ENCODE measurements at places on chromosomes 6 and 20.

GRCh38 chr20:39619271-39619785 lies 657.2 kb downstream of the DHX35 start:
- no peaks in the 10 kb centered on the region for H3K27me3 ChIP-seq
- H3K27ac ChIP-seq: no peak overlapping the region
- H3K4me3 ChIP-seq: no peak overlapping the region

DNA sequence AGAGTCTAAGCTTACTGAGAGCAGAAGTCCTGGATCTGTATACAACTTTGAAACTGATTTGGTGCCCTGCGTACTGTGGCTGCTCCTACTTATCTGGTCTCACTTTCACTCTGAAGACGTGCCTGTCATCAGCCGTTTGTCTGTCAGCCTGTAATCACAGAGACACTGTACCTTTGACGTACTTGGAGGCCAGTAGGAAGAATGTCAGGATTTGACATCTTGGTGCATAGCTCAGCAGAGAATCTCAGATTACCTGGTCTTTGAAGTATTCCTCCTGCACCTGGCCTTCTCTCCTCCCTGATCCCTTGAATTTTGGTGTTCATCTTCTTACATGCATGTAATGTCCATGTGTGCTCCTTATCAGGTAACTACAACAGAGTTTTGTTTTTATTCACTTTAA lies 37.7 kb downstream of the DSE start:
- no peak overlapping the region for H3K27ac ChIP-seq
- H3K4me3 ChIP-seq: no peak overlapping the region
- H3K27me3 ChIP-seq: no peaks in the 10 kb centered on the region
- no peak for DNase-seq
- H3K4me1 ChIP-seq: peaks cover 22% of the 10 kb centered on the region

DNA sequence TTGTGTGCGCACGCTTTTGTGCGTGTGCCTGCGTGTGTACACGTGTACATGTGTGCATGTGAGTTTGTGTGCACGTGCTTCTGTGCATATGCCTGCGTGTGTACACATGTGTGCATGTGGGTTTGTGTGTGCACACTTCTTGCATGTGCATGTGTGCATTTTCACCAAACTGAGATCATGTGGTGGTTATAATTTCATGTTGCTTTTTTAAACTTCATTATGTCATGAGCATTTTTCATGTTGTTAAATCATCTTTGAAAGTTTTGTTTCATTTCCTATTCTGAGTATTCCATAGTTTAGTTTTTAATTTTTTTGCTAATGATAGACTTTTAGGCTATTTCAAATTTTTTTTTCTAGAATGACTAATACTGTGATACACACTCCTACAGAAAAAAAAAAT lies 6.4 kb upstream of the CST3 start:
- H3K4me1 ChIP-seq: peaks cover 4% of the 10 kb centered on the region
- H3K27ac ChIP-seq: no peak overlapping the region
- no peaks in the 10 kb centered on the region for H3K27me3 ChIP-seq
- DNase-seq: no peak

- DNase-seq: no peak
- no peak overlapping the region for H3K4me3 ChIP-seq
- no peaks in the 10 kb centered on the region for H3K36me3 ChIP-seq
- no peaks in the 10 kb centered on the region for H3K27me3 ChIP-seq
- no peaks in the 10 kb centered on the region for H3K4me1 ChIP-seq
These were observed 732.8 kb upstream of the CITED2 start for GRCh38 chr6:140107216-140107615.

- H3K27me3 ChIP-seq: no peaks in the 10 kb centered on the region
- no peak for DNase-seq
- no peaks in the 10 kb centered on the region for H3K36me3 ChIP-seq
- H3K4me1 ChIP-seq: no peaks in the 10 kb centered on the region
These were observed 48.7 kb upstream of the HEY2 start for GRCh38 chr6:125700581-125701353.

DNA sequence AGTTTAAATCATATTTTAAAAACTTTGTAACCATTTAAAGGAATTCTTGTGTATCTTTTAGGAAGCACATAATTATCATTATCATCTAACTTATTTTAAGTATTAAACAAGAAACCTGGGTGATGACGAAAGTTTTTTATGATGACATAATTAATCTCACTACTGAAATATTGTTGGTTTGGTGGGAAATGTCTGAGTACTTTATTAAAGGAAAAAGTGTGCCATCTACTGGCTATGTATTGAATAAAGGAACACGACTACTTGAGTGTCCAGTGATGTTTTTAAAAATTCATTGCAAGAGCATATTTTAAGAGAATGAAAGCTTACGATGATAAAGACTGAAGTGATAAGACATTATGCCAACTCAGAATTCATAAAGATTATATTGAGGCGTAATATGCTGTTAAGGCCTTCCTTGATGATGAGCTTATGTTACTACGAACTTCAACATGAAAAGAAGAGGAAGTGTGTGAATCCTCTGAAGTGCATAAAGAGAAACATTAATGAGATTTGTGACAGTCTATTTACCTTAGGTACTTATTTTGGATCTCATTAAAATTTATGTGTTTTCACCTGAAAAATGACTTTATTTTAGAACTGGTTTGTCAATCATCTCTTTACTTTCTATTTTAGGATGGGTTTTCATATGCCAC lies 12.0 kb upstream of the TRMT11 start:
- H3K27me3 ChIP-seq: no peaks in the 10 kb centered on the region
- no peak for DNase-seq
- no peak overlapping the region for H3K27ac ChIP-seq
- no peaks in the 10 kb centered on the region for H3K4me1 ChIP-seq

DNA sequence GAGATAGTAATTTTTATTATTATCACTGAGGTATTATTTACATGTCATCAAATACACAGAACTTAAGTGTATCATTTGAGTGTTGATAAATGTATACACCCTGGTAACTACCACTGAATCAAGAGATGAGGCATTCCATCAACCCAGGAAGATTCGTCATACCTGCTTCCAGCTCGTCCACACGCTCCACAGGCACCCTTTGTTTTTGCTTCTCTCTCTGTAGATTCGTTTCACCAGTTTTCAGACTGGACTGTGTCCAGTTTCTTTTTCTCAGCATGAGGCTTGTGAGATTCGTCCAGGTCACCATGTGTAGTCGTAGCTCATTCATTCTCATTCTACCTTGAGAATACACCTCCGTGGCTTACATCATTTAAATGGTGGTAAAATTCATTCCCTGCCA lies 64.5 kb downstream of the BFSP1 start:
- no peaks in the 10 kb centered on the region for H3K4me1 ChIP-seq
- H3K27ac ChIP-seq: no peak overlapping the region
- no peak overlapping the region for H3K4me3 ChIP-seq
- H3K36me3 ChIP-seq: no peaks in the 10 kb centered on the region

DNA sequence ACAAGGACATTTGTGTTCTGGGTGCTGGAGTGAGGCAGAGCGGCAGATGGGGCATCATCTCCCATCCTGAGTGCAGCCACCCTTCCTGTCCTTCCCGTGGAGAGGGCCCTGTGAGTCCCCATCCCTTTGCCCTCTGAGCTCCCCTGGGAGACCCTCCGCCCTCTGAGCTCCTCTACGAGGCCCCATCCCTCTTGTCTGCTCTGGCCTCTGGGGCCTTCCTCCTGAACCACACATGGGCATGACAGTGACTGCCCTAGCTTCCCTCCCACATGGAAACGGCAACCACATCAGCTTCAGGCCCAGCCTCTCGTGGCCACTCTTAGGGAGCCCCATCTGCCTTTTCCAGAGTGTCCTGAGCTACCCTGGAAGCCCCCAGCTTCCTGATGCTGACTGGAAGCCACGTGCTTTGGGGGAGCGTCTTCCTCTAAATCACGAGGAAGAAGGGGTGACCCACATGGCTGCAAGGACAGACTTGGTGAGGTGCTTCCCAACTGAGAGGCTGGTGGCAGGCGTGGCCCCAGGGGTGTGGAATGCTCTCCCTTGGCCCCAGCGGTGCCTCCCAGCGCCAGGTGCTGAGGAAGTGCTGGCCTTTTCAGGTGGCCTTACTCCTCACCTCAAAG lies 52.6 kb downstream of the GINS1 start:
- H3K27me3 ChIP-seq: no peaks in the 10 kb centered on the region
- H3K4me3 ChIP-seq: no peak overlapping the region
- no peaks in the 10 kb centered on the region for H3K4me1 ChIP-seq
- no peak overlapping the region for H3K27ac ChIP-seq
- DNase-seq: no peak

- no peak overlapping the region for H3K4me3 ChIP-seq
- H3K36me3 ChIP-seq: peaks cover 44% of the 10 kb centered on the region
- no peaks in the 10 kb centered on the region for H3K27me3 ChIP-seq
- no peaks in the 10 kb centered on the region for H3K4me1 ChIP-seq
These were observed 15.8 kb downstream of the NPEPL1 start for GRCh38 chr20:58708246-58708931.

DNA sequence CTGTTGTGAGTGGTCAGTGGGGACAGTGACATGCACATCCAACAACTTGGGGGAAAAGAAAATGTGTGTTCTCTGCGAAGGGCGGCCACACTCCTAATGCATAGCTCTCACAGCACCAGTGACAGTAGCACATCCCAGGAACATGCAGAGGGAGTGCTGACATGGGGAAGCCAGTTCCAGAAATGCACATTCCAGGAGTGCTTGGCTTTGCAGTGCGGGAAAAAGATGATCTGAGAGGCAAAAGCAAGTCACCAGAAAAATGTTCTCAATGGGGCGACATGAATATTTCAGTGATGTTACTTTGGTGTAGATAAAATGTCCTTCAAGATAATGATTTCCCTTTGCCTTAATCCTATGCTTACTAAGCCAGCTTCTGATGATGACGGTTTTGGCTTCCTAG lies 42.9 kb upstream of the PDE10A start:
- H3K27ac ChIP-seq: no peak overlapping the region
- H3K36me3 ChIP-seq: no peaks in the 10 kb centered on the region
- DNase-seq: no peak

GRCh38 chr6:84242265-84242664 lies 14.8 kb upstream of the CEP162 start:
- no peak overlapping the region for H3K27ac ChIP-seq
- H3K36me3 ChIP-seq: no peaks in the 10 kb centered on the region
- H3K4me3 ChIP-seq: no peak overlapping the region
- H3K4me1 ChIP-seq: no peaks in the 10 kb centered on the region

DNA sequence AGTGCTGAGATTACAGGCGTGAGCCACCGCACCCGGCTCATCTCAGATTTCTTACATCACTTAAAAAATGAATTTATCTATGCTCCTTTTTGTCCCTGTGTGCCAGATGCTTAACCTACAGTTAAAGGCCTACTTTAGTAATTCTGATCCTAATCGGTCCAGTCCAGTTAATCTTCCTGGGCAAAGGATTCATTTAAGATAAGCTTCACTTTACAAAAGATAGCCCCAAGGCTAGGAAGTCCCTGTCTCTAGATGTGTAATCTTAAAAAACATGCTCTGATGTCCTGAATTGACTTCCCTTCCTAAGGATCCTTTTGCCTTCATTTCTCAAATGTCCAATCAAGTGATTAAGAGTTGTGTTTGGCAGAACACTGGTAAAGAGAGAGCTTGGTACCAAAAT lies 68.4 kb upstream of the IPCEF1 start:
- H3K36me3 ChIP-seq: peaks cover 19% of the 10 kb centered on the region
- peaks cover 13% of the 10 kb centered on the region for H3K4me1 ChIP-seq
- H3K27me3 ChIP-seq: no peaks in the 10 kb centered on the region
- H3K4me3 ChIP-seq: no peak overlapping the region

GRCh38 chr6:150143516-150144293 lies 861 bp downstream of the PPP1R14C start:
- H3K36me3 ChIP-seq: no peaks in the 10 kb centered on the region
- H3K4me1 ChIP-seq: peaks cover 30% of the 10 kb centered on the region
- H3K27me3 ChIP-seq: peaks cover 18% of the 10 kb centered on the region
- peak overlapping the region; percentile 22 for H3K4me3 ChIP-seq
- H3K27ac ChIP-seq: peak overlapping the region; percentile 72
- peak; percentile 36 for DNase-seq

- no peaks in the 10 kb centered on the region for H3K27me3 ChIP-seq
- H3K4me1 ChIP-seq: no peaks in the 10 kb centered on the region
- no peaks in the 10 kb centered on the region for H3K36me3 ChIP-seq
- H3K27ac ChIP-seq: no peak overlapping the region
- H3K4me3 ChIP-seq: no peak overlapping the region
These were observed 161.0 kb downstream of the CDK19 start for GRCh38 chr6:110654096-110654820.

GRCh38 chr20:62047666-62048345 lies 17.9 kb downstream of the TAF4 start:
- H3K36me3 ChIP-seq: no peaks in the 10 kb centered on the region
- DNase-seq: no peak
- no peaks in the 10 kb centered on the region for H3K27me3 ChIP-seq
- no peaks in the 10 kb centered on the region for H3K4me1 ChIP-seq

GRCh38 chr20:3111995-3112394 lies 27.5 kb upstream of the AVP start:
- peaks cover 3% of the 10 kb centered on the region for H3K4me1 ChIP-seq
- H3K27ac ChIP-seq: no peak overlapping the region
- DNase-seq: no peak
- H3K4me3 ChIP-seq: no peak overlapping the region
- peaks cover 38% of the 10 kb centered on the region for H3K36me3 ChIP-seq
- no peaks in the 10 kb centered on the region for H3K27me3 ChIP-seq

- H3K27ac ChIP-seq: no peak overlapping the region
- DNase-seq: no peak
- H3K27me3 ChIP-seq: no peaks in the 10 kb centered on the region
- no peaks in the 10 kb centered on the region for H3K36me3 ChIP-seq
- no peak overlapping the region for H3K4me3 ChIP-seq
These were observed 190.2 kb upstream of the SSTR4 start for GRCh38 chr20:22844959-22845358.
